ENCODE measurements at places on chromosomes 4 and X. TPM values are rescaled to one million over a fixed set of nuclear protein-coding genes. Genes with fewer than 3 reads are reported as not detected.
A peak's percentile ranks its signal among the peaks of the same experiment; 100 is the strongest.

DNA sequence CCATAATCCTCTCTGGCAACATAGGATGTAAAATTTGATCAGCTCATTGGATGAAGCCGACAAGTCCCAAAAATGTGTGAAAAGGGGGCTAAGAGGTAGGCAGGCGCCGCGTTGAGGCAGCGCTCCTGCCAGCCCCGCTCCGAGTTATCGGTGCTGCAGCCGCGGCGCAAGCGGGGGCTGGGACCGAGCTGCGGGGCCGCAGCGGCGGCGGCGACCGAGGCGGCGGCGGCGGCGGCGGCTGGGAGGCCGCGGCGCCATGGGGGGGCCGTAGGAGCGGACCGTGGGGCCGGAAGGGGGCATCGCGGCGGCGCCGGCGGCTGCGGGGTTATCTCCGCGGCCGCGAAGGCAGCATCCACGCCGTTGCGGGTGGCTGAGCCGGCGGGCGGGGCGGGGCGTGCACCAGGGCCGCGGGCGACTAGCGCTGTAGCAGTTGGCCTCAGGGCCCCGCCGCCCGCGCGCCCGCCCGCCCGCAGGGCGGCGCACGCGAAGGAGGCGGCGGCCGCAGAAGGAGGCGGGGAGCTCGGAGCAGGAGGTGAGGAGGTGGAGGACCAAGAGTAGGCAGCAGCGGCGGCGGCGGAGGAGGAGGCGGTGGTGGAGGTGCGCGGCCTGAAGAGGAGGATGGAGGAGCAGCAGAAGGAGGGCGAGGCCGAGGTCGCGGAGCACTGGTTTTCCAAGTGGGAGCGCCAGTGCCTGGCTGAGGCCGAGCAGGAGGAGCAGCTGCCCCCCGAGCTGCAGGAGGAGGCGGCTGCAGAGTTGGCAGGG, 126.0 kb upstream of the CXorf66 start:
- DNase-seq: peak; percentile 26

The MAP3K15 gene
- total RNA-seq: not detected

- no peak for DNase-seq
Measured at GRCh38 chrX:65697211-65697641, 29.8 kb downstream of the MSN start.

GRCh38 chr4:116881077-116881476, 204.3 kb downstream of the TRAM1L1 start:
- DNase-seq: no peak

DNA sequence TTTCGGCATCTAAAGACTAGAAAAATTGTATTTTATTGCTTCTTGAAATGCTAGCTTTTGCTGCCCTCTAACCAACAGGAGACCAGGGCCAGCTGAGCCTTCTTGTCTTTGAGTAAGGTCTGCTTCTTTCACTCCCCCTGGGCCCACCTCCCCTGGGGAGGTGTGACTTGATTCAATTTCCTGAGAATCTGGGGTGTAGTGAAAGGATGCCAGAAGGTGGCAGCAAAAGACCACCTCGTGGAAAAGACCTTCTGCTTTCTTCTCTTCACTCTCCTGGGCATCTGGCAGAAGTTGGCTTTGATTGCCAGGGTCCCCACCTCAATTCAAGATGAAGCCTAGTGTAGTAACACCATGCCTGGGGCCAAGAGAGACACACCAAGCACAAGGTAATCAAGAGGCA, 96.5 kb upstream of the MAOA start:
- DNase-seq: no peak

DNA sequence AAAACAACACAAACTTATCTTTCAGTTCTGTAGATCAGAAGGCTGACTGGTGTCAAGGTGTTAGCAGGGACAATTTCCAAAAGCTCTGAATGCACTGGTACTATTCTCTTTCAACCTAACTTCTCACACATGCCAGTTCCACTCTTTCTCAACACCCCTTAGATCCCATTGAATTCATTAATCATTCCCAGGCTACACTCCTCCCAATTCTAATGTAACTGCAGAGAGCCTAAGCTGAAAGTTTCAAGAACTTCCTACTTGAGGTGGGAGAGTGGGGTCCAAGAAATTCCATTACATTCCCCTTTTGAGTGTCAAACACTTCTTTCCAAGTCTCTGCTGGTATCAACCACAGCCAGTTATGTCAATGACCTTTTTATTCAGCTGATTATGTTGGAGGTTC, 142.0 kb downstream of the ADAMTS3 start:
- DNase-seq: no peak

DNA sequence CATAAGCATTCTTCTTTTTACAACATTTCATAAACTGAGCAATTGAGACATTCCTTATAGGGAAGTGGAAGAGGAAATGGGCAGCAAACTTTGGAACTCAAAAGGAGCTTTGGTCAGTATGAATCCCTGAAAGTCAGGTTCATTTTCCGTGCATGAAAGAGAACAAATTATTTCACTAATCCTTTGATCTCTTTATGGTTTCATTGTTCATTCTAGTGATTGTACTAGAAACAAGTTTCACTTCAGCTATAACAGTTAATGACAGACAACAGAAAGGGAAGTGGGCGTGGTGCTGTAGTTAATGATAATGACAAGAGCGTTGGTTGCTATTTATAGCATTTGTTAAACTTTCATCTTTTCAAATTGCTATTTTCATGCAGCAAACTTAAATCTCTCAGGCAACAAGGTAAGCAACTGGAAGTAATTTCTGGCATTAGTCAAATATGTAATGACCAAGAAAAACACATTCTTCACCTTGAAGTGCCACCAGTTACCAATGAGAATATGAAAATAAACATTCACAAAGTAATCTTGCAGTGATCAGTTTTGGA, 98.4 kb downstream of the AREG start:
- no peak for DNase-seq

The SLITRK4 gene
- total RNA-seq: 0.43 TPM

DNA sequence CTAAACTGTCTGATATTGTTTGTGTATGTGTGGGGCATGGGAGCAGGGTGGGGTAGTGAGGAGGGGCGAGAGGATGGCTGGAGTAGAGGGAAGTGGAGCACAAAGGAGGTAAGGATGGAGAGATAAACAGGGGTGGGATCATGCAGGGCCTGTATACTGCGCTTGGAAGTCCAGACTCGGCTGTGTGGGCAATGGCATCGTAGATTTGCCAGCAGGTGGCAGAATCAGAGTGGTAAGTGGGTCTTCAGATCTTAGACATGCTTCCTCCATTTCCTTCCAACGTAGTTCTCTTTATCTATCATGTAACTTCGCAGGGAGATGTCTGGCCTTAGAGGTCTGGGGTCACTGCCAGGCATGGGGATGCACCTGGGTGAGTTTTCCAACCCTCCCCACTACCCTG, 155.5 kb downstream of the PDGFRA start:
- no peak for DNase-seq

DNA sequence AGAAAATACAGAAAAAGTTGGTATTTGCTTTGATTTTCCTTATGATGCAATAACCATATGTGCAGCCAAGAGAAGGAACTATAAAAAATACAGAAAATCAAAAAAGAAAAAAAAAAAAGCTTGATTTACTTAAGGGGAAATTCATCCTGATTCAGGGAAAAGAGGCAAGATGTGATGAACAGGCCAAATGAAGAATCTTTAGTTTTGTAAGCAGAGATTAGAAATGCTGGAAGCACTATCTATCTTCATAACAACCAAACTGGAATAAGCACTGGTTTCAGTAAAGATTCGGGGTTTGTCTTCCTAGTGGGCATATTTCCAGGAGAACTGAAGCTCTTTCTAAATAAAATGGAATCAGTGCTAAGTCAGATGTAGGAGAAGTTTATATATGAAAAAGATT, 82.9 kb upstream of the KCNIP4 start:
- DNase-seq: no peak

GRCh38 chr4:120317713-120318112, 251.1 kb upstream of the MAD2L1 start:
- no peak for DNase-seq

- no peak for DNase-seq
Measured at GRCh38 chrX:47172971-47173792, 20.4 kb upstream of the UBA1 start.

DNA sequence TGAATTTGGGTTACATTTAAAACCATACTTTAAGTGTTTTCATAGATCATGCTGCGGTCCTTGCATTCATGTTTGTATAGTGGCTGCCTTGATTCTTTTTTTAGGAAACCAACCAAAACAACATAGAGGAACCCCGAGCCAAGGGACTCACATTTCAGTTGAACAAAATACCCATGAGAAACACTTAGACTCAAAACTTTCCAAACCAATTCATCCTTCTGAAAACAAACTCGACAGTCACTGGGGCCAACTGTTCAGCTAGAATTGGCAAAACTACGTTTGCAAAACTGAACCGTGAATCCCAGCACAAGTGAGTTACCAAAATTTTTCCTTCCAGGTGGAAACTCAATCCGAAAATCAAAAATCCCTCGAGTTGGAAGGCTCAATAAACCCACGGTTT, 1.4 kb downstream of the ADGRA3 start:
- no peak for DNase-seq

GRCh38 chrX:51047950-51048349, 137.4 kb downstream of the BMP15 start:
- no peak for DNase-seq

DNA sequence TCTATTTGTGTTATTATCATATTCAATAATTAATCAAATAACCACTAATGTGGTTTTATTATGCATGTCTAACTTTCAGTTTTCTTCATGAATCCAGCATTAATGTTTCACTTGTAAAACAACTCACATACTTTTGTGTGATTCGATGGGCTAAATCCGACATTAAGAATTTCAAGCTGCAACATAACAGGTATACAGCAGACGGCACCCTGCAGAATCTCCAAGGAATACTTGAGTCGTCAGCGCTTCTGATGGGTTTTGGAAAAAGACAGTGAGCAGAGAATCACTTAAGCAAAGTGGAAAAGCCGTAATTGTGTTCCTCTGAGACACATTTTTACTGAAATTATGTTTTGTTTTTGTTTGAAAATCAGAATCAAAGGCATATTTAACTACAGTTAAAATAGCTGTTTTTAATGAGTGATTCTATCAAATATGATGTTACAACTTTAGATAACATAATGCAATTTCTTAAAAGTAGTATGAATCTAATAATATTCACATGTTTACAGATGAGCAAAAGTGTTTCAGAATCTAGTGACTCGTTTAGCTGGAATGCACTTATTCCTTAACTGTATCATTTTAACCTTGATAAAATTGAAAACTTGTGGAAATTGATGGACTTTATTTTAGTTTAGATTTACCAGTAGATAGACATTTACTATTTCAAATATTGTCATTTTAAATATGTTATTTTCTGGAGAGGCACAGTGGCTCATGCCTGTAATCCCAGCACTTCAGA, 514.8 kb downstream of the CCSER1 start:
- no peak for DNase-seq

The ADH1B gene
- 636 TPM for total RNA-seq

DNA sequence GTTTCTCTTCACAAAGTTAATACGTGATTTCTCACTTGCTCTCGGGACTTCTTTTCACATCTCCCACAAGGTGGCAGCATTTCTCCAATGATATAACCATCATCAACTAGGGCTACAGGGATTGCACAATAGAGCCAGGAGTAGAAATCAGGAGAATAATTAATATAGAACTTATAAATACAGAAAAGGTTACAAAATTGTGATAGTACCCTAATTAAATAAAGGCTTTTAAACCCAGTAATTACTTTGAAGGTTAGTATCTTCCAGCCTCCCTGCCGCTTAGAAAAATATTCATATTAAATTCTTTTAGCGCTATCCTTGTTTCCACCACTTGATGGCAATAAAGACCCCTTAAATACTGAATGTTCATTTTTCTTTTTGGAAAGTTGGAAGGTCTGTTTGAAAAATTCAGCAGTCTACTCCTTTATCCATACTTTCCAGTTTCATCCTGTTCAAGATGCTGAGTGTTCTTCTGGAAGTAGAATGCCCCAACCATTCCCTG, 65.8 kb downstream of the RASGEF1B start:
- DNase-seq: no peak

- DNase-seq: no peak
Measured at GRCh38 chr4:159542296-159542695, 439.4 kb downstream of the RAPGEF2 start.

DNA sequence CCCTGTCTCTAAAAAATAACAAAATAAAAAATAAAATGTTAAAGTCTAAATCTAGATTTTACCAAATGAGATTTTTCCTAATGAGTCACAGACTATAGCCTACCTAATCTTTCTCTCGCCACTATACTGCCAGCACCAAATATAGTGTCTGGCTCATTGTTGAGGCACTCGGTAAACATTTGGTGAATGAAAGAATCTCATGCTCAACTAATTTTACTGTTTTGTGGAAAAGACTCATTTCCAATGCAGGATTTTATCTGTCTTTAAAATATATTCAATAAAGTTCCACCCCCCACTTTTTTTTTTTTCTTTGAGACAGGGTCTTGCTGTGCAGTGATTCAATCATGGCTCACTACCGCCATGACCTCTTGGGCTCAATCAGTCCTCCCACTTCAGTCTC, 71.5 kb downstream of the PLS3 start:
- no peak for DNase-seq

DNA sequence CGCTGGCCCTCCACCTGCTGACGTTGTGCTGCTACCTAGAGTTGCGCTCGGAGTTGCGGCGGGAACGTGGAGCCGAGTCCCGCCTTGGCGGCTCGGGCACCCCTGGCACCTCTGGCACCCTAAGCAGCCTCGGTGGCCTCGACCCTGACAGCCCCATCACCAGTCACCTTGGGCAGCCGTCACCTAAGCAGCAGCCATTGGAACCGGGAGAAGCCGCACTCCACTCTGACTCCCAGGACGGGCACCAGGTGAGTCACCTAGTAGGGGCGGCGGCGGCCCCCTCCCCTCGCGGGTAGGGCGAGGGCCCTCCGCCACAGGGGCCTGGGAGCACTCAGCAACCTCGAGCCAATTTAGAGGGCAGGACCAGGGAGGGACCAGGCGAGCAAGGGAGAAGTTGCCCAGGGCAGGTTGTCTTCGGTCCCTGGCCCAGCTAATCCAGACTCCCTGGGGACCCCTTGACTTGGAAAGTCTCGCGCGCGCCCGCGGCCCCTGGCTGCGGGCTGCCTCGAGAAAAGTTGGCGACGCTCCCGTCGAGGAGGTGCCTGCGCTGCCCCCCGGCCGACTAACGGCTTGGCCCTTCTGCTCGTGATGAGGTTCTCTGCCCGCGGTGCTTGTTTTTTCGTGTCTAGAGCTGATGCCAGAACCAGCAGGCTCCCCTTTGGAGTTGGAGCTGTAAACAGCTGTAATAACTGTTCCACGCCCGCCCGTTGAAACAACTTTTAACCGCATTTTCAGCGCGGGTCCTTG, 717 bp downstream of the EDA start:
- DNase-seq: peak; percentile 32

The HTR2C gene
- total RNA-seq: not detected

The MUC7 gene
- not detected for total RNA-seq

- DNase-seq: no peak
Measured at GRCh38 chr4:76800902-76801301, 97.0 kb downstream of the SOWAHB start.

- DNase-seq: no peak
Measured at GRCh38 chr4:144872508-144873225, 225.3 kb downstream of the ANAPC10 start.

DNA sequence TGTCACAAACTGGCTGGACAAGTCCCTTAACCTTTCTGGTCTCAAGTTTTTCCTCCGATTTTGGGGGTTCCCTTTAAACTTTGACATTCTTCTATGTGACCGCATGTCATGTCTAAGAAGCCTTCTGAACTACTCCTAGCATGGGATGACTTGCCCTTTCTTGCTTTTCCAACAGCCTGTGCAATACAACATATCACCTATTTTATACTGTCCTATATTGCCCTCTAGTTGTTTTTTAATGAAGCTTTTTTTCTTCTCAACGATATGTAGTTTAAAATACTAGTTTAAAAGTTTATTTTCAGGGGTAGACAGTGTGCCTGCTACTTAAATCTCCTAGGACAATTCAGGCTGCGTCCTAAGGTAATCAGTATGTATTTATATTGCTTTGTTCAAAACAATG, 1.0 kb upstream of the IGBP1 start:
- DNase-seq: no peak

GRCh38 chr4:60042941-60043340, 1157.2 kb upstream of the ADGRL3 start:
- DNase-seq: no peak
